ENCODE measurements at places on chromosomes 3 and 15.

DNA sequence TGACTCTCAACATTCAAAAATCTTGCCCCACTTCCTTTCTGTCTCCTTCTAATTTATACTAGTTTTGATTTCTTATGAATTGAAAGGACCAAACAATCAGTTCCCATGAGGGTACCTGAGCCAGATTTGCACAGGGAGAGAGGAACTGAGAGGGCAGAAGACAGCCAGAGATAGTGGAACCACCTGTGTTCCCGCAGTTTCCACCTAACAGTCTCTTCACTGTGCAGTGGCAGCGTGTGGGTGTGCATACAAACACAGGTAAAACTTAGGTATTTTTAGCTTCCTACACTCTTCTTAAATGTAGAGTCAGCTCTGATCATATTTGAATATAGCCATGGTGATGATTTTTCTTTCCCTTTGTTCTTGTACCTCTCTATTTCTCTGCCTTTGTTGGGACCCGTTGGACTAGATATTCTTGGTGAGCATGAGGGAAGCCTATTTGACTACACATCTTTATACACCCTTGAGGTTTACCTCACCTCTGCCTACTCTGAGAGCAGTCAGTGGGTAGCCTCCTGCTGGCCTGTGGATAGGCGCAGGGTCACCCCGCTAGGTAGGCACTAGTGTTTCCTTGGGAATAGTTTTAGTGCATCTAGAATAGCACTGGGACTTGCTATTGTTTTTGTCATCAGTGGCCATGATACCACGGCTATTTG, 58.8 kb downstream of the MAP3K13 start:
- no peak for DNase-seq

DNA sequence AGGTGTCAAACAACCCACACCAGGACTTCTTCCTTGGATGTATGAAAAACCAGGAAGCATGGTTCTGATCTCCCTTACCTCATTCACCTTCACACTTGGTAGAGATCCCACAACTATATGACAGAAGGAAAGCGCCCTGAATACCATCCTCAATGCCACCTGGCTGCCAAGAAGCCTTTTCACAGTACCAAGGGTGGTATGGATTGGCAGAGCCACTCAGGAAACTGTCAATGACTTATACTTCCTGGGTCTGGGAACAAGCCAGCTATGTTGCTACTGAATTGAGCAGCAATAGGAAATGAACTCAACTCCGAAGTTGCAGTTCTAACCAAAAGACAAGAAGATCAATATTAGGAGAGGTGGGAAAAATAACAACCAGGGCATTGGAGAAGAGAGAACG, 72.5 kb upstream of the PSMD6 start:
- DNase-seq, result no peak

GRCh38 chr3:144593881-144594280, 622.3 kb downstream of the DIPK2A start:
- DNase-seq, result no peak

DNA sequence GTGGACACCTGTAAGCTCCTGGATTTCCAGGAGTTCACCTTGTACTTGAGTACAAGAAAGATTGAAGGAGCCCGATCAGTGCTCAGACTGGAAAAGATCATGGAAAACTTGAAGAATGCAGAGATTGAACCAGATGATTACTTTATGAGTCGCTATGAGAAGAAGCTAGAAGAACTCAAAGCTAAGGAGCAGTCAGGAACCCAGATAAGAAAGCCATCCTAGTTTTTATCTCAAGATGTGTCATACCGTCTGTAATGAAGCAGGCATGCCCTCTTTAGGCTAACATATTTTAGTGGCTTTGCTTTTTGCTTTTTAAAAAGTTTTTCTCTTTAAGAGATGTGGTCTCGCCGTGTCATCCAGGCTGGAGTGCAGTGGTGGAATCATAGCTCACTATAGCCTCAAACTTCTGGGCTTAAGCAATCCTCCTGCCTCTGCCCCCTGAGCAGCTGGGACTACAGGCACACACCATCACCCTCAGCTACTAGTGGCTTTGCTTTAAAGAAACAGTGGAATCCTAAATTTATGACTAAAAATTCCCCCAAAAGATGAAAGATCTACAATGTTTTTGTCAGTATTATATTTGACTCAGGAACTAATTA, 28.1 kb downstream of the EXOG start:
- no peak for DNase-seq

GRCh38 chr15:64051407-64052259, 5.3 kb upstream of the DAPK2 start:
- DNase-seq, result no peak

DNA sequence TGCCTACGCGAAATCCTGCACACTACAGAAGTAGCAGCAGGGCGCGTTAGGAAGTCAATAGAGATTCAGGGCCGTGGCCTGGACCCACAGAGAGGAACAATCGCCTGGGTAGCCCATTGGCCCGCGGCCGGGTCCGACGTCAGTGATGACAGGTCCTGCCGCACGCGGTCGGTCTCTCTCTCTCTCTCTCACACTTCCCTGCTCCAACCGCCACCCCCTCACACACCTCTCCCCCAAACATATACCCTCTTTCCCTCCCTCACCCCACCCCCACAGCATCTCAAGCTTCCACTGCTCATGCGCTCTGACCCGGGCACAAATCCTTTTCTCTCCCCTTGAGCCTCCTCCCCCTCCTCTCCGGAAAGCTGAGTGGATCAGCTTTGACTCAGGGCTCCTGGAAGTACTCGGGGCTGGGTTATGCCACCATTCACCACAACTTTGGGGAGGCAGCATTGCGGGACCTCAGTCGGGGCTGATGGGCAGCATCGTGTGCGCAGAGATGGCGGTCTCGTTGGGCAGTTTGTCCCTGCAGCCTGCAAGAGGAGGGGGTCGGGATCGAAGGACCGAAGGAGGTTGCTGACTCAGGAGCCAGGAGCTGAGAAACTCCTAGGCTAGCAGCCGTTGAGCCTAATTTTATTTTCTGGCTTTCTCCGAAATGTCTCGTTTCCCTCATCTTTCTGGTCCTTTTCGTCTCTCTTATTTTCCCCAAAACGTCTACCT, 9.0 kb downstream of the ZIC4 start:
- DNase-seq, result no peak
